Muscle of arm (tissue), 14 donors: ENCODE measurements at places on chromosomes 3 and 15.

DNA sequence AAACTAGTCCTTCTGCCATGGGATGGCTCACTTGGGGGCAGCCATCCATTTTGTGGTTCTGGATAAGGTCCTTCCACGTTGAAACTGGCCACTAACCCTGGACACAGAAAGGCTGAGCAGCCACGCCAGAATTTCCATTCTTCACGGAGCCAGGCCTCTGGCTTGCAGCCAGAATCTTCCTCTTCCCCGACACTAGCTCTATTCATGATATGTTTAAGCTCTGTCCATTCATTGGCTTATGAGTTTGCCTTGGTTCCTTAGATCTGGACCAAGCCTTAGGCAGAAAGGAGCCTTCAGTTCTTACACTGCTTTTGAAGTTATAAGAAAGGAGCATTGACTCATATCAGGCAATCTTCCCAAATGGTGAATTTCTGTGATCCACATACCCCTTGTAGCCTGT is 288.4 kb upstream of the GOLGA6L4 start:
- no peak for DNase-seq

DNA sequence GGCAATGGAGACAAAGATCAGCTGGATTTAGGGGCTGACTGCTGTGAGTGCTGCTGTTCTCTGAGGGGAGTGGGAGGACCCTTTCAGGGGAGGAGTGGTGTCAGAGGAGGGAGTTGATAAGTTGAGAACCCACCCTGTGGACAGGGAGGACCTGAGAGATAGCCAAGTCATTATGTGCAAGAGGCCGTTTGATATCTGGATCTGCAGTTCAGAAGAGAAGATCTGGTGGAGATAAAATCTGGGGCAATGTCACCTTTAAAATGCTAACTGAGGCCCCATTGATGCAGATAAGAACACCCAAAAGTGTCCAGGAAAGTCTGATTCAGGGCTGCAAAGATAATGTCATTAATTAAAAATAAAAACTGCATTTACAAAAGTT is 256.1 kb upstream of the HES1 start:
- DNase-seq = no peak

DNA sequence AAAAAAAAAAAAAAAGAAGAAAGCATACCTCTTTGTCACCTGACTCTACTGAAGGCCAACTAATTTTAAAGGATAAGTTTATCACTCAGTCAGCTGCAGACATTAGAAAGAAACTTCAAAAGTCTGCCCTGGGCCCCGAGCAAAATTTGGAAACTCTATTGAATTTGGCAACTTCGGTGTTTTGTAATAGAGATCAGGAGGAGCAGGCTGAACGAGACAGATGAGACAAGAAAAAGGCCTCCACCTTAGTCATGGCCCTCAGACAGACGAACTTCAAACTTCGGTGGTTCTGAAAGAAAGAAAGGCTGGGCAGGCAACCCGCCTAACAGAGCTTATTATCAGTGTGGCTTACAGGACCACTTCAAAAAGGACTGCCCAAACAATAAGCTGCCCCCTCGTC is 18.5 kb downstream of the GLDN start:
- DNase-seq = no peak

DNA sequence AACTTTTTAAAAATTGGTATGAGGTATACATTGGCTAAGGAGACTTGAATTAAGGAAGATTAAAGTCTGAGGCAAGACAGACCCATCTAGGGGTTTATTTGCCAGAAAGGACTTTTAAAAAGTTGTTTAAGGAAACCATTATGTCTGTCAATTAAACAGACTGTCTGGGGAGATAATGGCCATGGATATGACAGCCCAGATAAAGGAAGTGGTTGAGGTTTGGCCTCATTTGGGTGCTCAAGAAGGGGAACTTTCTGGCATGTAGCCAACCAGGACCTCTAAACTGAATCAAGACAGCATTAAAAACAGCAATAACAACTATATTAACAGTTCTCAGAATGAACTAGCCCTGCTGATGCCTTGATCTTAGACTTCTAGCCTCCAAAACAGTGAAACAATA is 9.9 kb upstream of the CD200R1L start:
- DNase-seq = no peak

DNA sequence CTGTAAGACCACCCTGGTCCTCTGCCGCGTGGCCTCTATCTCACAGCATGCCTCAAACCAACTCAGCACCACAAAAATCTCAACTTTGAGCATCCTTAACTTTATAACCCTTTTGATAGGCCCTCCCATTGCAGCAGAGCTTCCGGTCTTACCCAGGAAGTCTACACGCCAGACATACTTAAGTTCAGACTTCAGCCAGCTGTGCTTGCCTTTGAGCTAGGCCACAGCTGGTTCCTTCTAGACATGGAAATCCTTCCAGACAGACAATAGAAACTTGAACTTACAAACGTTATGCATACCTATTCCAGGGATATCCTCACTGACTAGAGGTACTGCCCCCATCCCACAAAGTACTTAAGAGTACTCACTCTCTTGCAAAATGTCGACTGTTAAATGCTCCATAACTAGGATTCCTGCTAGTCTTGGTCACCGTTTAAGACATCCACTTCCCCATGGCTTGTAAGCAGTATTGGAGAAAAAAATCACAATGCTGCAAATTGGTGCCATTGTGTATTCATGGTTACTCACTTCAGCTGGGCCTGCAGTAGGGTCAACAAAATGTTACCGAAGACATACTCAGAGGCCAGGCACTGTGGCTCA is 183.5 kb downstream of the TBL1XR1 start:
- DNase-seq = no peak

GRCh38 chr15:45128971-45129639 is 574 bp downstream of the DUOXA1 start:
- no peak for DNase-seq

GRCh38 chr15:68774521-68775235 is 46.0 kb downstream of the ANP32A start:
- DNase-seq = no peak
